Cardiac septum (tissue), 1 donor: ENCODE measurements at places on chromosomes 1 and 21. TPM values are rescaled to one million over a fixed set of nuclear protein-coding genes. Genes with fewer than 3 reads are reported as not detected.

Gene LHX8
- not detected for total RNA-seq

Gene S100B
- 0.62 TPM for total RNA-seq

Gene PLA2G4A
- 1.3 TPM for total RNA-seq

Gene IRF2BP2
- total RNA-seq = 65.6 TPM

Gene TNNT2
- total RNA-seq = 8,017 TPM

Gene XKR8
- total RNA-seq = 3.0 TPM

Gene NTNG1
- not detected for total RNA-seq

Gene NEGR1
- total RNA-seq = 5.2 TPM

Gene SHC1
- 70.5 TPM for total RNA-seq

Gene DIRAS3
- total RNA-seq = 37.8 TPM

Gene USH2A
- 3.6 TPM for total RNA-seq

Gene TIE1
- 27.7 TPM for total RNA-seq

Gene FMO2
- total RNA-seq = 19.8 TPM

Gene B4GALT2
- total RNA-seq = 44.3 TPM

Gene OSBPL9
- 48.7 TPM for total RNA-seq

Gene SYTL1
- total RNA-seq = 0.65 TPM

Gene CHIT1
- total RNA-seq = not detected

Gene LCE2A
- total RNA-seq = not detected

Gene TOMM20
- 81.9 TPM for total RNA-seq

Gene B3GALT2
- 30.3 TPM for total RNA-seq

Gene SPRR2F
- not detected for total RNA-seq

Gene CD53
- total RNA-seq = 5.2 TPM

Gene INAVA
- 0.27 TPM for total RNA-seq

Gene KCNN3
- 2.8 TPM for total RNA-seq

Gene KCNC4
- total RNA-seq = 16.6 TPM

Gene FAM177B
- total RNA-seq = not detected

Gene MAN1C1
- 16.7 TPM for total RNA-seq

Gene KIF26B
- 1.1 TPM for total RNA-seq

Gene FRRS1
- total RNA-seq = 4.0 TPM

Gene AMY1A
- total RNA-seq = not detected

Gene OR10J1
- not detected for total RNA-seq

Gene CRP
- total RNA-seq = not detected

Gene UBL4B
- not detected for total RNA-seq

Gene C4BPB
- total RNA-seq = 0.24 TPM

Gene OR2T6
- total RNA-seq = not detected

Gene HTR1D
- not detected for total RNA-seq

Gene CD34
- total RNA-seq = 49.9 TPM

Gene SPATA17
- 0.78 TPM for total RNA-seq

Gene C8B
- total RNA-seq = not detected

Gene SELL
- total RNA-seq = 4.0 TPM

Gene OR6K3
- not detected for total RNA-seq

Gene PTGS2
- total RNA-seq = 0.81 TPM

Gene NMNAT1
- 18.5 TPM for total RNA-seq

Gene CYP4B1
- not detected for total RNA-seq

Gene VAMP3
- 78.1 TPM for total RNA-seq
